Breast epithelium (tissue), 4 donors: ENCODE measurements at places on chromosomes 4 and X.

DNA sequence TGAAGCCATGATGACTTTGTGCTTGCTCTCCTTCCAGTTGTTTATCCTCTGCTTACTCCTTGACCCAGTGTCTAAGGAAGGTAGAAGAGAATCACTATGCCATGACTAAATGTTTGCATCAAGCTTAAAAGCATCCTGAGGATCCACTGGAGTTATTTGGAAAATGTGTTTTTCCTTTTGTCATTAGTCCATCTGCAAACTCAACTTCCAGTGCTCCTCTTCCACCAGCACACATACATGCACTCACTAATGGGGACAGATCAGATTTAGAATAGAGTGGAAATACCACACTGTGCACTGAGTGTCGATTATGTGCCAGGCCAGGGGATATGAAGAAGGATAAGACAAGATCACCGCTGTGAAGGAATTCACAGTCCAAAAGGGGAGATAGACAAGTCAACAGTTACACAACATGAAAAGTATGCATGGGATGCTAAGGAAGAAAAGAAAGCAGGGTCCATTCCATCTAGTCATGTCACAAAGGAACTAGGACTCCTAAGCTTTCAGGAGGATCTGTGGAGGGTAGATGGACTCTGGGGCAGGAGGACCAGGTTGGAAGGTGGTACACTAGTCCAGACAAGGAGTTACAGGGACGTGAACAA lies 1.9 kb downstream of the OCIAD2 start:
- H3K4me3 ChIP-seq: no peak overlapping the region
- no peaks in the 10 kb centered on the region for H3K27me3 ChIP-seq
- DNase-seq: no peak
- peaks cover 3% of the 10 kb centered on the region for H3K36me3 ChIP-seq
- H3K4me1 ChIP-seq: no peaks in the 10 kb centered on the region

DNA sequence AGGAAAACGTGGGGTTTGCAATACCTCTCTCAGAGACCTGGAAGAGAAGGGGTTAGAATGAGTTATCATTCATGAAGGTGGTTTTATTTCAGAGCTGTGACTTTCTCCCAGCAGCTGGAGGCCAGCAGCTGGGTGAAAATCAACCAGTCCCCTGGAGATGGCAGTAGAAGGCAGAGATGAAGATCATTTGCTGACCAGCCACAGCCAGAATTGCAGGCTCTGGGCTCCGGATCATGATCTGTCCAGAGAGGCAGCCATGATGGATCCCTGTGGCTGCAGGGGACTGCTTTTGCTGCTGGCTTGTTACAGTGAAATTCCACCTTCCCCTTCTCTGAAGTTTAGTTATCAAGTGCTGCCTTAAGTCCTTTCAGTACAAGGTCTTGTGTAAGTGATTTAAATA lies 46.9 kb upstream of the TAB3 start:
- peaks cover 29% of the 10 kb centered on the region for H3K27me3 ChIP-seq
- no peak overlapping the region for H3K27ac ChIP-seq
- no peaks in the 10 kb centered on the region for H3K36me3 ChIP-seq

DNA sequence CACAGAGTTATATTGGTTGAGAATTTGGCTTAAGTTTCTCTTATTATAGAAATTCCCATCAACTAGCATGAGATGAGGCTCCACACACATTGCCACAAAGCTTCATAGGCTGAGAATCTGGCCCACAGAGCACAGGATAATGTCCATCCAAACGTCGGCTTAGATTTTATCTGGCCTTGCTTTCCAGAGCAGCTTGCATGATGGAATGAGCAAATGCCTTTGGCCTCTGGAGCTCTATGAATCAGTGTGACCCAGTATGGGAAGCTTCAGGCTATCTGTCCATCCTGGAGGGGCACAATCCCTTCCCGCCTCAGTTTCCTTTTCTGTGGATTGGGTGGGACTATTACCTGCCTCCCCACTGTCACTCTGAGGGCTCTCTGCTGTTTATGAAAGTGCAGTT lies 131.5 kb upstream of the NDP start:
- peaks cover 26% of the 10 kb centered on the region for H3K27me3 ChIP-seq
- H3K4me1 ChIP-seq: no peaks in the 10 kb centered on the region
- DNase-seq: no peak
- no peak overlapping the region for H3K4me3 ChIP-seq
- H3K27ac ChIP-seq: no peak overlapping the region

DNA sequence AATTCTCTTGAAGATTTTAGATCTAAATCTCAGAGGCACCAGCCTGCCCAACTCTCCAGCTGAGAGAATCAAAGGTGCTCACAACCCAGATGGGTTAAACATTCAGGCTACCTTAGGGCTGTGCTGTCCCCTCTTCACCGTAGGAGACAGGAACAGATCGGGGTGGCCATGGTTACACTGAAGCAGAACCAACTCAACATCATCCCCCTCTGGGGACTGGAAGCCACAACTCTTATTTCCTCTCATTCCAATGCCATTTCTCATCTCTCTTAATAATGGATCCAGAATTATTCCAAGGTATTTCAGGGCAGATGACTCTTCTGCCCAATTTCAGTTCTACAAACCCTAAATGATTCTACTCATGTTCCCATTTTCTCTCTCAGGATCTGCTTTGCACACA lies 109.7 kb downstream of the NKX6-1 start:
- DNase-seq: no peak
- no peaks in the 10 kb centered on the region for H3K36me3 ChIP-seq
- no peaks in the 10 kb centered on the region for H3K4me1 ChIP-seq
- no peaks in the 10 kb centered on the region for H3K27me3 ChIP-seq
- no peak overlapping the region for H3K27ac ChIP-seq

DNA sequence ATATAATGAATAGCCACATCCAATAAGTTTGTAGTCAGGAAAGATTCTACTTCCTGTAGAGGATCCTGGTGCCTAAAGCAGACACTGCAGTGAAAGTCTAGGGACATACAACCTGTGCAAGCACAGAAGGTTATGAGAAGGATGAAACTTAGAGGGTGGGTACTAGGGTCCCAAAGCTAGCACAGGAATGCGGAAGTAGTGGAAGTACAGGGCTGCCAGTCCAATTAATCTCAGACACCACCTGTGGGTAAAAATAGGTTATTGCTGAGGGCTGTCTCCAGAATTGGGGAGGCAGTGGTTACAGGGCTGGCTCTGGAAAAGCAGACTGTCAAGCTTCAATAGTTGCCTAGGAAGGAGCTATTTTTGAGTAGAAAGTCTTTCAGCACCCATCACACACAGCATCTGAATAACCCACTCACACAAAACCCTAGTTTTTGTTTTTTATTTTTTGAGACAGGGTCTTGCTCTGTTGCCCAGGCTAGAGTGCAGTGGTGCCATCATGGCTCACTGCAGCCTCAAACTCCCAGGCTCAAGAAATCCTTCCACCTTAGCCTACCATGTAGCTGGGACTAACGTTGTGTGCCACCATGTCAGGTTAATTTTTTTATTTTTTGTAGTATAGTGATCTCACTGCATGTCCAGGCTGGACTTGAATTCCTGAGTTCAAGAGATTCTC lies 50.8 kb upstream of the ELF2 start:
- H3K36me3 ChIP-seq: no peaks in the 10 kb centered on the region
- no peaks in the 10 kb centered on the region for H3K27me3 ChIP-seq
- H3K27ac ChIP-seq: no peak overlapping the region
- no peaks in the 10 kb centered on the region for H3K4me1 ChIP-seq

DNA sequence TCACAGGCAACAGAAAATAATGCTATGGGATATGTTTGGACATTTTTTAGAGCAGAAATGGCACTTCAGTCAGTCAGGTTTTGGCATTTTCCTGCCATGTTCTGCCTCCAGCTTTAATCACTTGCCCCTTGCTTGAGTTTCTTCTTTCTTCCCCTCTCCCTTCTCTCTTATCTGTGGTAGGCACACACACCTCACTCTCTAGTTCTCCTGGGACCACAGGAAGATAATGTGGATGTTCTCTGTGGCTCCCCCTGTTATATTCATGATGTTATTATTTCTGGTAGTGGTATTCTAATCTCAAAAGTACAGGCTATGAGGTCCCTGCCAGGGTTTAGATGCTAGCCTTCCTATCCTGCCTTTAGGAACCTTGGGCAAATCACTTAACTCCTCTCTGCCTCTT lies 5.2 kb downstream of the HADH start:
- H3K27ac ChIP-seq: no peak overlapping the region
- no peaks in the 10 kb centered on the region for H3K4me1 ChIP-seq
- no peak overlapping the region for H3K4me3 ChIP-seq
- H3K27me3 ChIP-seq: no peaks in the 10 kb centered on the region
- H3K36me3 ChIP-seq: no peaks in the 10 kb centered on the region

- no peaks in the 10 kb centered on the region for H3K4me1 ChIP-seq
- DNase-seq: no peak
- no peak overlapping the region for H3K27ac ChIP-seq
- no peaks in the 10 kb centered on the region for H3K27me3 ChIP-seq
- no peaks in the 10 kb centered on the region for H3K36me3 ChIP-seq
Measured at GRCh38 chrX:152819732-152820131, 10.8 kb downstream of the CETN2 start.

GRCh38 chr4:39950861-39951481 lies 26.7 kb downstream of the PDS5A start:
- H3K4me3 ChIP-seq: no peak overlapping the region
- no peaks in the 10 kb centered on the region for H3K36me3 ChIP-seq
- no peak overlapping the region for H3K27ac ChIP-seq
- DNase-seq: no peak

DNA sequence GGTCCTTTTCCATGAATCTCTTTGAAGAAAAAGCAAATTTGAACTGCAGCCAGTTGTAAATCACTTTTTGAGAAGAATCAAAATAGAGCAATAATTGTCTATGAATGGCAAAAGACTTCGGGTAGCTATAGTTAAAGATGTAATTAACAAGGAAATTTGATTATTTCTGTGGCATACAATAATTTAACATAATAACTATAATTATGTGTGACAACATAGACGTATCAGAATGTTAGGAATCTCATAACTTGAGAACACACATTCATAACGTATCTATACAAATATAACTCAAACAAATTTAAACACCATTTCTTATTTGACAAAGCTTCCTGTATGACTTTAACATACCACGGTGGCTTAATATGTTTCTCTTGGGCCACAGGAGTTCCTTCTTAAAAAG lies 36.0 kb upstream of the NSG1 start:
- no peak overlapping the region for H3K4me3 ChIP-seq
- no peaks in the 10 kb centered on the region for H3K36me3 ChIP-seq
- H3K4me1 ChIP-seq: no peaks in the 10 kb centered on the region
- H3K27me3 ChIP-seq: no peaks in the 10 kb centered on the region

DNA sequence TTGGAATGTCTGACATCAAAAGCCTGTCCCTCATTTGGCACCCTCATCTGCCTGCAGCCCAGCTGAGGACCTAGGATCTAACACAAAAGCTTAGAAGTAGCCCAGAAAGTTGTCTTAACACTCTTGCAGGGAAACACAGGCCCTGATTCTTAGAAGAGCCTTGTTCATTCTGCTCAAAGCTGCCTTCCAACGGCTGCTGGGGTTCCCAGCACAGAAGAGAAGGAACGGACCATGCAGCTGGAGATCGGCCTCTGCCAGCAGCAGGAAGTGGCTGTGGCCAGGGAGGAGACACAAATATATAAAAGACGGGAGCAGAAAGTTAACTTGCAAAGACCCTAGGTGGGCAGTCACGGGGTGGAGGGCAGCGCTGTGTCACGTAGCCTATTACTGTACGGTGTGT lies 20.4 kb downstream of the PRPS2 start:
- H3K4me3 ChIP-seq: no peak overlapping the region
- DNase-seq: no peak
- no peak overlapping the region for H3K27ac ChIP-seq
- H3K36me3 ChIP-seq: no peaks in the 10 kb centered on the region

DNA sequence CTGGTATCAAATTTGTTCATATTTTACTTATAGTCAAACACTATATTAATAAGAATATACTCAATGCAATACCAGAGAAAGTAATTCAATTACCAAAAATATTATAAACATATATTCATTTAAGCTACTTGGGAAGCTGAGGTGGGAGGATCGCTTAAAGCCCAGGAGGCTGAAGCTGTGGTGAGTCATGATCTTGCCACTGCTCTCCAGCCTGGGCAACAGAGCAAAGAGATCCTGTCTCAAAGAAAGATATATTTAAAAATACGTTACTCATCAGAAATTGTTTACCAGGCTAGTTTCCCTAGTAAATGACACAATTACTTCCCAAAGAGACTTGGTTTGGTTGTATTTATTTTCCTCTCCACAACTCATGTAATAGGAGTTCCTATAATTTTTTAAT lies 433.6 kb downstream of the GASK1B start:
- no peaks in the 10 kb centered on the region for H3K4me1 ChIP-seq
- H3K27ac ChIP-seq: no peak overlapping the region
- DNase-seq: no peak
- H3K27me3 ChIP-seq: no peaks in the 10 kb centered on the region
- H3K36me3 ChIP-seq: no peaks in the 10 kb centered on the region

GRCh38 chrX:10536744-10537143 lies 83.6 kb downstream of the MID1 start:
- H3K36me3 ChIP-seq: no peaks in the 10 kb centered on the region
- no peak for DNase-seq
- no peak overlapping the region for H3K4me3 ChIP-seq
- no peak overlapping the region for H3K27ac ChIP-seq
- peaks cover 8% of the 10 kb centered on the region for H3K27me3 ChIP-seq
- H3K4me1 ChIP-seq: no peaks in the 10 kb centered on the region

DNA sequence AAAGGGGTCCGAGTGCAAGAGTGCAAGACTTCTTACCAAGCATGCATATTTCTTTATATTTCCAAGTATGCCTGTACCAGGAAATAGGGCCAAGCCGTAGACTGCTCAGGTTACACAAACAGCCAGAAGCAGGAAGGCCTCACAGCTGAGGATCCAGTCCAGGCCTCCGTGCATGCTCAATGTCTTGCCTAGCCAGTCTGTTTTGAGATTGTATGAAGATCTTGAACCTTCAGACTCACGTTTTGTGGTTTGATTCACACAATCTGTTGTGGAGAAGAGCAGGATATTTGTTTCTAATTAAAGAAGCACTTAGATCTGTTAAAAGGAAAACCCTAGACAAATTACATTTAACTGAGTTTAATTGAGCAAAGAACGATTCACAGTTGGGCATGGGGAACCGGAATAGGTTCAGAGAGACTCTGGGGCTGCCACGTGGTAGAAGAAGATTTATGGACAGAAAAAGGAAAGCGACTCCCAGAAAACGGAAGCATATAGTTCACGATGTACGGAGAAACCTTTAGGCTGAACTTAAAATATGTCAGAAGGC lies 1.2 kb downstream of the MGST2 start:
- H3K4me1 ChIP-seq: no peaks in the 10 kb centered on the region
- peak overlapping the region; percentile 56 for H3K4me3 ChIP-seq
- no peaks in the 10 kb centered on the region for H3K36me3 ChIP-seq
- peak; percentile 66 for DNase-seq
- H3K27ac ChIP-seq: peak overlapping the region; percentile 91
